ENCODE measurements at places on chromosomes 3 and 15. TPM values are rescaled to one million over a fixed set of nuclear protein-coding genes. Genes with fewer than 3 reads are reported as not detected.

DNA sequence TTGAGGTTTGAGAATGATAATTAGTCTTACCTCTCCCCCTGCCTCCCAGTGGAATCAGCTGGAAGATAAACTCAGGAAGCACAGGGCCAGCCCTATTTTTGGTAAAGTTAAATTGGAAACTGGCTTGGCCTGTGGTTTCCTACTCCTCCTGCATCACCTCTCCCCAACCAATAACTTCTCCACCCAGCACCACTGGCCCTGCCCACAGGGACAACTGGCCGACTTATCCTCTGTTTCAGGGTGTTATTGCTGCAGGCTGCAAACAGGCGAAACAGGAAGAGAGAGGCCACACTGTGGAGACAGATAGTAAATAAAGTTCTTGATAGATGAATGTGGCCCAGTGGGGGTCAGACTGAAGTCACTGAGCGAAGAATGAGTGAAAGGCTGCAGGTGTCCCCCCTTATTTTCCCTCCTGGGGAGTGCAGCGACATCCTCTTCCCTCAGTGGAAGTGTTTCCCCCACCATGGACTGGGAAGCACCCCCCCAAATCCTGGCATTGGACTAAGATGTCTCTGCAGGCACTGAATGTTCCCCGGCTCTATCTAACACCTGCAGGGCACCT, 47.1 kb downstream of the PDIA5 start:
- DNase-seq, result no peak

- DNase-seq, result no peak
These were observed 220.0 kb upstream of the UMPS start for GRCh38 chr3:124510290-124510689.

GRCh38 chr3:133575086-133575485, 1.6 kb downstream of the CDV3 start:
- no peak for DNase-seq

GRCh38 chr3:30493911-30494311, 112.5 kb upstream of the TGFBR2 start:
- DNase-seq, result no peak

- DNase-seq, result no peak
These were observed 7.2 kb downstream of the GXYLT2 start for GRCh38 chr3:72894976-72895552.

- DNase-seq, result no peak
These were observed 284.2 kb upstream of the ATP11B start for GRCh38 chr3:182508919-182509711.

GRCh38 chr3:129686941-129687340, 80.5 kb upstream of the PLXND1 start:
- no peak for DNase-seq

- DNase-seq, result no peak
These were observed 11.6 kb downstream of the PHLDB2 start for GRCh38 chr3:111870620-111871019.

DNA sequence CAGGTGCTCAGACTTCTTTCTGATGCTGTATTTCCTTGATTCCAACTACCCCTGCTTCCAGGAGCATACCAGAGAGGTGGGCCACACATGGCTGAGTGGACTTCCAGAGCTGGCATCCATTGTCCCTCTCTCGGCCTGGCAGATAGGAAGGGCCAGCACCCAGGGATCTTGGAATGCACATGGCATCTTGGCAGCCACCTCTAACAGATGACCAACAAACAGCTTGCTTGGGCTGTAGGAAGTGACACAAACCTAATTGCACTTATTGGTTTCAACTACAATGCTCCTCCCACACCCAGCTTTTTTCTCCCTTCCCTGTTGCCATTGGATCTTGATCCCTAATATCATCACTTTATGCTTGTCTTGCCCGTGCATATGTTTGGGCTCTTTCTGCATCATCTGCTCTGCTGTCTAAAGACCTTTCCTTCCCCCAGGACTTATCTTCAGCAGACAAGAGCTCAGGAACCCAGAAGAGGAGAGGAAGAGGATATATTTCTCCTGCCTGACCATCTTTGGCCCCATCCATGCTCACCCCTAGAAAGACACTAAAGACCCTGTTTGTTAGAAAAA, 294.6 kb downstream of the NTRK3 start:
- no peak for DNase-seq

- DNase-seq, result no peak
These were observed 2.7 kb downstream of the ABHD14A start for GRCh38 chr3:51977446-51978142.

GRCh38 chr15:77295446-77295845, 124.5 kb downstream of the PEAK1 start:
- no peak for DNase-seq

DNA sequence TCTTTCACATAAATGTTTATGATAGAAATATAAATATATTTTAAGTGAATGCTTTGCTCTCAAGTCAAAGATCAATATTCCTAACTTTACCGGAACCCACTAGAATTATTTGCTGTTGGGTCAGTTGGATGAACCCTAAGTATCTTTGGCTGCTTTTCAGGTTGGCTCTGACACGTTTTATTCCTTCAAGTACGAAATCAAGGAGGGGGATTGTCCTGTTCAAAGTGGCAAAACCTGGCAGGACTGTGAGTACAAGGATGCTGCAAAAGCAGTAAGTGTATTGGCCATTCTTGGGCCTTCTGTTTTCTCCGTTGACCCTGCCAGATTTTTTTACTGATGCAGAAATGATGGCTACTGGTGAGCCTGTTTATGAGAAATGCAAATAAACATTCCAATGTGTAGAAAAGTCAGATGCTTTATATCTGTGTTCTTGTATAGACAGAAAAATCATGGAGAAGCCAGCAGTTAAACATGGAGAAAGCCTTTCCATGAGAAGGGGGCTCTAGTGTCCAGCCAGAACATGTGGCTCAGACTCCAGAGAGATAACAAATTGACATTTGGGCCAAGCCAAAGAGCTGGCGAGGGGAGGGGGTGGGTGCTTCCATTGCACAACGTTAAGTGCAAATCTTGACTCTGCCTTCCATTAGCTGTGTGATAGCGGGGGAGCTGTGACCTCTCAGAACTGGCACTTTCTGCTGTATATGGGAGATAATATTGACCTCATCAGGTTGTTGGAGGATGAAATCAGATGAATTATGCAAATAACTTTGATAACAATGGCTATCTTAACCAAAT, 3.0 kb downstream of the KNG1 start:
- DNase-seq, result no peak

GRCh38 chr3:161744366-161744765, 247.8 kb downstream of the OTOL1 start:
- DNase-seq, result no peak

GRCh38 chr3:101796077-101796680, 17.2 kb downstream of the NXPE3 start:
- DNase-seq, result no peak

CSPG5 gene
- total RNA-seq, result 0.18 TPM

CCR8 gene
- not detected for total RNA-seq

CFAP91 gene
- total RNA-seq, result 0.19 TPM

ROBO2 gene
- total RNA-seq, result 3.5 TPM

EEF1AKMT4 gene
- total RNA-seq, result 0.64 TPM

Data from heart right ventricle (tissue), 16 donors.